T follicular helper cell (primary cell): ENCODE measurements at places on chromosomes 5 and 9.

DNA sequence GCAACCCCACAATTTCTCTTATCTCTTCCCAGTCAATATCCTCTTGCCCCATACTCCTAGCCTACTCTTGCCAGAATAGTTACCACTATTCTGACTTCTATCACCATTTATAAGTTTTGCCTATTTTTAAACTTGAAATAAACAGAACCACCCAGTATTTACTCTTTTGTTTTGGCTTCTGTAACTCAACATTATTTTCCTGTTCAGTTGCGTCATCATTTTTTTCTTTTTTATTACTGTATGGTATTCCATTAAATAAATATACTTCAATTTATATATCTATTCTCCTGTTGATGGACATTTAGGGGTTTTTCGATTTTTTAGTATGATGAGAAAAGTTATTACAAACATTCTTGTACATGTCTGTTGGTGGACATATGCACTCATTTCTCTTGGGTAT lies 62.6 kb upstream of the ERBIN start:
- DNase-seq: no peak

GRCh38 chr9:120910643-120911042 lies 16.0 kb downstream of the TRAF1 start:
- no peak for DNase-seq

DNA sequence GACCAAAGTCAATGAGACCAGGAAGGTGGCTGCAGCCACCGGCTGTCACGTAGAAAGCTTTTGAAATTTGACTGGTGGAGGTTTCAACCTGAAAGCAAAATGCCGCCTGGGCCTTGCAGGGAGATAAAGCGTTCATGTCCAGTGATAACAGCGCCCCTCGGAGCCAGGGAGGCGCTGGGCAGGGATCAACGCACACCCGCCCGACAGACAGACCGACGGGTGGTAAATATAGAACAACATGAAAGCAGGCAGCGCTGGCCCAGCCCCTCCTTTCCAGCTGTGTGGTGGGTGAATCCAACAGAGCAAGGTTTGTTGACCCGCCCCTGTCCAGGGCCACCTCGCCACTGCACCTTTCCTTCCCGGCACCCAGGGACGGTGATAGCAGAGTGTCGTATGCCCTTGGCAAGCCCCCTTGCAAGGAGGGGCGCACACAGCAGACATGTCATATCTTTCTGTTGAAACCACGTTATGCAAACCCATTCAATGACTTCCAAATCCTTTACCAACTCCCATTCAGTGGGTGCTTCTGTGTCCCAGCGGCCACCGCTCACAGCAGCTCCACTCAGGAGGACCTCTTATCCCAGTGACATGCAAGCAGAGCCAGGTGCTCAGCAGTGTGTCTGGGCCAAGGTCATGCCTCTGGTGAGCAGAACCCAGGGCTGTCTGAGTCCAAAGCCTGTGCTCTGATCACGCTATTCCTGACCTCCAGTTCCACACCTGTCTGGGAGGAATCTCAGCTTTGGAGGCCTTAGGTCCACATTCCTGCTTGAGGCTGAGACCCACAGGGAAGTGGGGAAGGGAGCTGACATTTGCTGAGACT lies 38.7 kb downstream of the NKX2-5 start:
- DNase-seq: no peak

DNA sequence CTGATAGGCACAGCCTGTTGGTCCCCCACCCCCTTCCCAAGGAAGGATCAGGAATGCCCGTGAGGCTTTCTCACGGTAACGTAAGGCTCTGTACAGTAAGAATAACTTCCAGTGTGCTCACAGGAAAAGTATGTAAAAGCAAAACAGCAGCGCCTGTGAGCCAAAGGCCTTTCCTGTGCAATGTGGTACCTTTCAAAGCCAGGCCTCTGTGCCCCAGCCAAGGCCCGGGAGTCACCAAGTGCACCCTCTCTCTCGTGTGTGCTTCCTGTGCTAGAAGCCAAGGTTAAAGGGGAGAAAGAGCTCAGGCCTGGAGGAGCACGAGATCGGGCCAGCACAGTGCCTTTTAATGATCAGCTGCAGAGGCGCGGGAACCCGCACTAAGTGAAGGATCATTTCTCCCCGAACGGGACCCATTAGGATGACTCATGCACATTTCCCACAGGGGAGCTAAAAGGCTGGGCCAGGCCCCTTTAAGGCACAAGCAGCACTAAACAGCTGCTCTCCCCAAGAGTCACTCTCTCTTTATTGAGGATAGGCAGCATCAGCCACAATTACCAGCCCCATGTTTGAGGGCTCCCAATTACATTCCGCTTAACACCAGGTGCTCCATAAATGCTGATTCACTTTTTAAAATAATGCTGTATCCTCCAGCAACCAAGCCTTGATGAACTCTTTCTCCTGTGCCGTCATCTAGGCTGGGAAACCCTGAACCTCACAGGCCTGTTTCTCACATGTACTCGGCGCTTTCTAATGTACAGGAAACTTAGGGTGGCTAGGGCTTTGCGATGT lies 42.8 kb downstream of the SHB start:
- no peak for DNase-seq

DNA sequence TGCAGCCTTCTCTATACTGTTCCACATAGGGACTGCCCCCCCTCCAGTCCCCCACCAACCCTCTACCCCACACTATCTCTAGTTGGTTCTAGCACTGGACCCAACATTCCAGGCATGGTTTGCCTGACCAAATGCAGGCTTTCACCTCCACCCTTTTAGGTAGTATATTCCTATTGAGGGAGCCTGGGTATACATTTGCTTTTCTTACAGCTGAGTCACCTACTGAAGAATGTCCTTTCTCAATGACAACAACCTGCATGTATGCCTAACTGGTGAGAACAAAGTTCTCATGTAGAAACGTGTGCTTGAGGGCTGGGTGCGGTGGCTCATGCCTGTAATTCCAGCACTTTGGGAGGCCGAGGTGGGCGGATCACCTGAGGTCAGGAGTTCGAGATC lies 8.2 kb downstream of the TNIP1 start:
- DNase-seq: no peak

DNA sequence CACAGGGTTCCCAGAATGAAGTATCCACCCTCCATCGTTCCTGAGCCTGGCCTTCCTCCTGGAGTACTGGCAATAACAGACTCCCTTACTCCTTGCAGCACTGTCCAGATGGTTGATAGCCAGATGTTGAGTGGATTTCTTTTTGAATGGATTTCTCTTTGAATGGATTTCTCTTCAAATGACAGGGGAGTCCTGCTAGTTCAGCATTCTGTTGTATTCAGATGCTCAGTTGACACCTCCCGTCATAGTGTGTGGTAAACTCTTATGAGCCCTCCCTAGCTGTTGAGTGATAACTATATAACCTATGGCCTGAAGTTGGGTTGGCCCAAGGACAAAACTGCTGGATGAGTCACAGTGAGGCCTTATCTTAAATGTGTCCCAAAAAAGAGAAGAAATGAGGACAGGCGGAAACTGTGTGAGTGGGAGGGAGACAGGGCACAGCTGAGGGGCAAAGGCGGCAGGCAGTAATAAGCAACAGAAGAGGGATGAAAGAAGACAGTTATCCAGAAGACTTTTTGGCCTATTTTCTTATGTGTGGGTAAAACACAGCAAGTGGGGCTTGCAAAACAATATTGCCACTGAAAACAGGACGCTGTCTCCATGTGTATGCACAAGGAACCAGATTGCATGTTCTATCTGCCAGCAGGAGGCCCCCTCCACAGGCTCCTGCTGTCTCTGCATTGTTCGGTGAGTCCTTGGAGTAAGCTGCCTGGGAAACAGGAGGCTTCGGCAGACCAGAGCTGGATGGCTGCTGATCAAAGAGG lies 209.5 kb upstream of the S1PR3 start:
- DNase-seq: no peak

GRCh38 chr9:136748666-136749611 lies 614 bp upstream of the LCN6 start:
- no peak for DNase-seq

DNA sequence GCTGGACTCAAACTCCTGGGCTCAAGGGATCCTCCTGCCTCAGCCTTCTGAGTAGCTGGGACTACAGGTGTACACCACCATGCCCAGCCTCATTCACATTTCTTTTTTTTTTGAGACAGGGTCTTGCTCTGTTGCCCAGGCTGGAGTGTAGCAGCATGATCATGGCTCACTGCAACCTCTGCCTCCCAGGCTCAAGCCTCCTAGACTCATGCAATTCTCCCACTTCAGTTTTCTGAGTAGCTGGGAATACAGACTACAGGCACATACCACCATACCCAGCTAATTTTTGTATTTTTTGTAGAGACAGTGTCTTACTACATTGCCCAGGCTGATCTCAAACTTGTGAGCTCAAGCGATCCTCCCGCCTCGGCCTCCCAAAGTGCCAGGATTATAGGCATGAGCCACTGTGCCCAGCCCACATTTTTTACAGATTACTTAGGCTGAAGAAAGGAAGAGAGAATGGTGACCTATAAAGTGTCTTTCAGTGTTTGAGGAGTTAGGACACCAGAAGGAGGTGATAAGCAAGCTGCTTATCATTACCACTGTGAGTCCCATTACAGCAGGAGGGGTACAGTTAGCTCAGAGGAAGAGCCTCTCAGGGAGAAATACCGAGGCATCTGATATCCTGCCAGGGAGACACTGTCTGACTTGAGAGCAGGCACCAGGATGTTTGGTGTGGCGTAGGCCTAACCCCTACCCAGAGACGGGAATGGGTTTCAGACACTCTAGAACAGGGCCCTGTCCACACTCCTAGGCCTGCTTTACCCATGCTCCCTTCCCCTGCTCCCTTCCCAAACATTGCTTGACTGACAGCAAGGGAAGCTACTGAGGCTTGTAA lies 9.7 kb downstream of the FAXDC2 start:
- DNase-seq: no peak

GRCh38 chr5:42672925-42673324 lies 83.7 kb upstream of the CCDC152 start:
- DNase-seq: no peak

GRCh38 chr5:173453167-173453566 lies 125.0 kb upstream of the STC2 start:
- no peak for DNase-seq
